ENCODE measurements at places on chromosomes 5 and 9.

DNA sequence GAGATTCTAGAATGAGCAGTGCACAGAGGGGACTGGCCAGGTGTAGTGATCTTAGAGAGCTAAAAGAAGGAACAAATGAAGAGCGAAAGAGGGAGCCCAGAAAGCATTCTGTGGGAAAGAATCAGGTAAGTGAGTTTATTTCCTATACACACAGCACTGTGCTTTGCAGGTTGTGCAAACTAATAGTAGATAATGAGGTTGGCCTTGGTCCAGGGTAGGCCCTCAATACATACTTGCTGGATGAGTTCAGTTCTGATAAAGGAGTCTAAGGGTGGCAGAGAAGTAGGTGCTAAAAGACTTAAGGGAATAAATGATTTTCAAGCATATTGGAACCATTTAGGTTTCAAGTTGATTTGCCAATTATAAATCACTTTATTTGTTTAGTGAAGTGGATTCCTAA lies 122.0 kb downstream of the NPR3 start:
- no peak for DNase-seq

DNA sequence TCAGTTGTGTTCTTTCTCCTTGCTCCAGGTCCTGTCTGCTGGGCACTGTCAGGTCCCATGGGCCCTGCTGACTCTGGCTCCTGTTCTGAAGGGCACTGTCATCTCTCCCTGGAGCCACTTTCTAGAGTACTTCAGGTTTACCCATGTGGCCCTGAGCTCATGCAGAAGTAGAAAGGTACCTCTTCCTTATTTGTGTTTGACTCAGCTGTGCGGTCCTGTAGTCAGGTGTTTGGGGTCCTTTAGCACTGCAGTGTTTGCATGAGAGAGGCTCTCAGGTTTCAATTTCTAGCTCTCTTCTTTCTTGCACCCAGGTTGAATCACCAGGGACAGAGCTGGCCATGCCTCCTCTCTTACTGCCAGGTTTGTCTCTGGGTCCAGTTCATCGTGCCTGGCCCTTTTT lies 71.5 kb downstream of the HSPA4 start:
- no peak for DNase-seq

GRCh38 chr9:137381501-137382443 lies 41.2 kb downstream of the EXD3 start:
- no peak for DNase-seq

DNA sequence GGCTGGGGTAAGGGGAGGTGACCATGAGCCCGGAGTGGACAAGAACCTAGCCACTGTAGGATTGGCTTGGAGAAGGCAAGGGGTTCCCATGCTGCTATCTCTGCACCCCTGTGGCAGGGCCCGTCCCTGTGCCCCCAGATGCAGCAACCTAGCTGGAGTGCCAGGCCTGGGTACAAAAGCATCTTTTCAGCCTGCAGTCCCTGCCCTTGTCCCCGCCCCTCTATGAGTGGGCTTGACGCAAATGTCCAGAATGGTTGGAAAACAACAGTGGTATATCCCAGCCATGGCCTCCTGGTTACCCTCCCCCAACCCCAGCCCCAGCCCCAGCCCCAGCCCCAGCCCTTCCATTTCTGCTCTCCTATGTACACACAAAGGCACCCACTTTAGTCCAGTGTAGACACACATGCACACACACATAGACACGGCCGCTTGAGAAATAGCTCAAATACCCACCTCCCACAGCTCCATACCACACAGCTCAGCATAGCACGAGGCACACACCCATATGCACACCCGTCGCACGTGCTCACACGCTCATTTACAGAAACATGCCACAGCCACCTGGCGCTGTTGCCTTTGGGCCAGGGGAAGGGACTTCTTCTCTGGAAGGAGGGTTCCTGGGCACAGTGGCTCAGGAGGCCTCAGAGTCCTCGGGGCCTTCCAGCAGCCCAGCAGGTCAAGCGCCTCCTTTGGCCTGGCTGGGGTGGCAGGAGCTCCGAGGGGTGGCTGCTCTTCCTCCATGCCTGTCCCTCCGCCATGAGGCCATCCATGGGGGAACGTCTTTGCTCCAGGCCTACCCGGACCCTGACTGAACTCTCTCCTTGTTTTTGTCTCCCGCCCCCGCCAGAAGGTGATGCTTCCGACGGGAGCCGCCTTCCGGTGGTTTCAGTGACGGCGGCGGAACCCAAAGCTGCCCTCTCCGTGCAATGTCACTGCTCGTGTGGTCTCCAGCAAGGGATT lies 34.1 kb downstream of the CXXC5 start:
- DNase-seq = no peak

DNA sequence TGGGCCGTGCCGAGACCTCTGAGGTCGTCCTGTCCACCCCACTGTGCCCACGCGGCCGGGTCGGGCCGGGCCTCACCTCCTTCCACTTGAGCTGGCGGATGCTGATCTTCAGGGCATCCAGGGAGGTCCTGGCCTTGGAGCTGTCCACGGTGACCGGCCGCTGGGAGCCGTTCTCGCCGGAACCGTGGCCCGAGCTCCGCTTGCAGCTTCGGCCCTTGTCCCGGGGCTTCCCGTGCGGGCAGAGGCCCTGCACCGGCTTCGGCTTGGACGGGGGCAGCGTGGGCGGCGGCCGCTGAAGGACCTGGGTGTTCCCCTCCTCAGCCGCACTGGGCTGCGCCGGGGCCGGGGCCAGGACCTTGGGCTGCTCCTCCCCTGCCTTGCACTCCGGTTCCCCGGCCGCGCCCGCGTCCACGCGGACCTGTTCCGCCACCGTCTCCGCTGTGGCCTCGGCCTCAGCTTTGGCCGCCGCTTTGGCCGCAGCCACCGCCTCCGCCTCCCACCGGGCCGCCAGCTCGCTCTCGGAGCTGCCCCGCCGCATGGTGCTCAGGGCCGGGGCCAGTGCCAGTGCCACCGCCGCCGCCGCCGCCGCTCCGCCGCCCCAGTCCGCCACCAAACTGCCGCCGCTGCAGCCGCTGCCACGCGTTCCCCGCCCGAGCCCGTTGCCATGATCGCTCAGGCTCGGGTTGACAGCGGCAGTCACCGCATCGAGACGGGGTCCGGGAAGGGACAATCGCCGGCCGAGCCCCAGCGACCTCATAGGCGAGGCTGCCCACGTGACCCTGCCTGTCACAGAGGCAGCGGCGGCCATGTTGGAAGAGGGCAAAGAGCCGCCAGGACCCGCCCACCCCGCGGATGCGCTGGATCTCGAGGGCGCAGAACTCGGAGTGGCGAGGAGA lies at the start of gene TTLL11:
Gene TTLL11 (minus strand): TSS at position 698 of the 896 bp plus-strand sequence. CDS start 160 bp downstream, at position 538.
- DNase-seq = peak; percentile 97

DNA sequence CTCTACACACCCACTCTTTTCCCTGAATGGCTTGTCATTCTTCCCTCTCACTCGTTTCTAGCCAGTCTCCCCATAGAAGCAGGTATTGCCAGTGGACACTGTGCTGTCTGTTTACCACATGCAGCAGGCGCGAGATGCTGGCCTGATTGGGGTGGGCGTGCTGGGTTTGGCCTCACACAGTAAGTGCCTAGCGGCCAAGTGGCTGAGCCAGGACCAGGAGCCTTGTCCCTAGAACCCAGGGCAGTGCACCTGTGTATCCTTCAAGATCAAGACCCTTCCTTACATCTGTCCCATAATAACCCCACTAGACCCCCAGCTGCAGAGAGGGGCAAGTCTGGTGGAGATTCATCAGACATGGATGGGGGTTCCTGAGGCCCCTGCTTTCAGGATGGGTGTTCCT lies 112.8 kb upstream of the IRX4 start:
- DNase-seq = no peak

DNA sequence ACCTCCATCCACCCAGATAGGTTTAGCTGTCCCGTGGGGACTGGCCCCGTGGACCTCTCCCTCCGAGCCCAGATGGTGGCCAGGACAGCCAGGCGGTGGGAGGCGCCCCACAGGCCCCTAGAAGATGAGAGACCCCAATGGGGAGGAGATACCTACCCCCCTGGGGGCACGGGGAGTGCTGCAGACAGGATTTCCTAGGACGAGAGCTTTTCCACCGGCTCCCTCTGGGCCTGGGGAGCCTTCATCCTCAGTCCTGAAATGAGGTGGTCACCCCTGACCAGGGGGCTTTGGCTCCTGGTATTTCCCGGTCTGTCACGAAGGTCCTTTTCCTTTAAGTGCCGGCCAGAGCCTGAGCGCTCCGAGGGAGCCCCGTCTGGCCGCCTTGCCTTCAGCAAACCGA lies 46.8 kb downstream of the MRPL36 start:
- no peak for DNase-seq

DNA sequence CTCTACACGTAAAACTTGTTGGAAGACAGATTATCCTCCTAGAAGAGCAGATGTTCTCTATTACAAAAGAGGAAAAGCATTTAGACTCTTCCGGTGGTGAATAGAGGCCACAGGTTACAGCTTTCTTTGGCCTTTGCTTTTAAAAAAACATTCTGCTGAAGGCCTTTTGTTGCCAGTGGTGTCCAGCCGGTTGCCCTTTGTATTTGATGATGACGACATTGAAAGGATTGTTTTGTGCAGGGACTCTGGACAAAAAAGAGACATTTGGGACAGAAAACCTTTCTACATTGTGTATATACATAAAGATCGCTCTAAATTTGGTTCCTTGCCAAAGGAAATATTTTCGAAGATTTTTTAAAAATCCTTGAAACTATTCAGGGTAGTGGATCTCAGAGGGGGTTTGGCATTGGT lies 180.3 kb downstream of the C9orf152 start:
- DNase-seq = peak; percentile 95

All from dermis blood vessel endothelial cell (primary cell).